ENCODE measurements at places on chromosomes 16 and 17.
A peak's percentile ranks its signal among the peaks of the same experiment; 100 is the strongest.

GRCh38 chr17:13986855-13987254 lies 82.4 kb upstream of the COX10 start:
- no peak for DNase-seq

- DNase-seq, result no peak
Measured at GRCh38 chr16:88634994-88635670, 3.2 kb upstream of the IL17C start.

DNA sequence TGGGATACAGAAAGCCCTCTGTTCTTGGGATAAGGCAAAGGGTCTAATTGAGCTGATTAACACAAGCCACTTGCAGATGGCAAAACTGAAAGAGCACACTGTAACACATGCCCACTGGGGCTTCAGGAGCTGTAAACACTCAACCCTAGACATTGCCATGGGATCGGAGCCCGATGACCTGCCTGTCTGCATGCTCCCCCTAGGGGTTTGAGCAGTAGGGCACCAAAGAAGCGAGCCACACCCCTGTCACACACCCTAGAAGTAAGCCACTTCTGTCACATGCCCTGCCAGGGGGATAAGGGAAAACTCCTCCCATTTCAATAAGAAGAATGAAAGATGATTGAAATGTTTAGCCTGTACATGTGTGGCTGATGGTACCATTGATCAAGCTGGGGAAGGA lies 81.3 kb upstream of the IRX6 start:
- DNase-seq, result no peak

GRCh38 chr17:42340691-42341127 lies 47.5 kb downstream of the STAT3 start:
- DNase-seq, result no peak

DNA sequence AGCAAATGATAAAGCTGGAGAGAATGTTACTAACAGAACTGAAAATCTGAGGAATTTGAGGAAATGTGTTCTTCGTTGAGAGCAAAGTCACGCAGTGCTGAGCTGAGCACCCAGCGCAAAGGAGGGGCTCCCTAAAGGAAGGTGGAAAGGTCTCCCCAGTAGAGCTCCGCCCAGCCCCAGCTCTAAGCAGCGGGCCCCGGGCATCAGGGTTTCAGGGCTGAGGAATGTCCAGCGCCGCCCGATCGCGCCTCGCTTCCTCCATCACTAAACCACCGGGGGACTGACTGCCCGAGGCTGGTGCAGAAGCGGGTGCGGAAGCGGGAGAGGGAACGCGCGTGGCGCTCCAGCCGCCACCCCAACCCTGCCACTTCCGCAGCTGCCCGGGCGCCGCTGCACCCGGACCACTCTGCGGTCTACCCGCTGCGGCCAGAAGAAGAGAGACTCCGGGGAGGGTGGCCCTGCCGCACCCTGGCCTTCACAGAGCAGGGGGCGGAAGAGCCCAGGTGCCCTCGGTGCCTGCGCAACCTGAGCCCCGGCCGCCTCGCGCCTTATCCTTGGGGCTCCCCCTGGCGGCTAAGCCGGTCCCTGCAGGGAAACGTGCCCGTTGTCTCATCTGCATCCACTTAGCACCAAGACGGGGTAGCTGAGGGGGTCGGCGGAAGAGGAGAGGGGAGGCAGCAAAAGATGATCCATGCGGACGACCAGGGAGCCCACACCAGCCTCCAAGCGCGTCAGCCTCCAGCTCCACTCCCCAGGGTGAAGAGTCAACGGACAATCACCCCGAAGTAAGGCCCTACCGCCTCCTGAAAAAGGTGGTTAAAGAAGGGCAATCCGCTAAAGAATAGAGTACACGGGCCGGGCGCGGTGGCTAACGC lies 12.4 kb upstream of the GUCY2D start:
- peak; percentile 52 for DNase-seq

- no peak for DNase-seq
Measured at GRCh38 chr17:49399995-49400394, 14.7 kb downstream of the PHB1 start.

GRCh38 chr16:11615748-11616447 lies 29.2 kb upstream of the LITAF start:
- DNase-seq, result no peak

DNA sequence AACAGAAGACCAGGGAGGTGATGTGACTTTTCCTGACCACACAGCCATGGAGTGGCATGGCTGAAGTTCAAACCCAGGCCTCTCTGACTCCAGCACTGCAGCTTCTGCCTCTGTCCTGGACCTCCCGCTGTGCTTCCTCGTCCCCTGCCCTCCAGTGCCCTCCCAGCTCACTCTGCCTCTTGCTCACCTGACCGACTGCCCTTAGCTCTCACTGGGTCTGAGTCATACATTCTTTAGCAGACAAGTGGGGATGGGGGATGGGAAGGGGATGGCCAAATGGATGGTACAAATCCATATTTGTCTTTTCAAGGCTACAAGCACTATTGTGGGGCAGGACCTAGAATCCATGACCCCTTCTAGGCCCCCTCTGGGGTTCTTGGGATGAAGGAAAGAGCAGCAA lies 33.0 kb downstream of the PITPNM3 start:
- DNase-seq, result no peak

DNA sequence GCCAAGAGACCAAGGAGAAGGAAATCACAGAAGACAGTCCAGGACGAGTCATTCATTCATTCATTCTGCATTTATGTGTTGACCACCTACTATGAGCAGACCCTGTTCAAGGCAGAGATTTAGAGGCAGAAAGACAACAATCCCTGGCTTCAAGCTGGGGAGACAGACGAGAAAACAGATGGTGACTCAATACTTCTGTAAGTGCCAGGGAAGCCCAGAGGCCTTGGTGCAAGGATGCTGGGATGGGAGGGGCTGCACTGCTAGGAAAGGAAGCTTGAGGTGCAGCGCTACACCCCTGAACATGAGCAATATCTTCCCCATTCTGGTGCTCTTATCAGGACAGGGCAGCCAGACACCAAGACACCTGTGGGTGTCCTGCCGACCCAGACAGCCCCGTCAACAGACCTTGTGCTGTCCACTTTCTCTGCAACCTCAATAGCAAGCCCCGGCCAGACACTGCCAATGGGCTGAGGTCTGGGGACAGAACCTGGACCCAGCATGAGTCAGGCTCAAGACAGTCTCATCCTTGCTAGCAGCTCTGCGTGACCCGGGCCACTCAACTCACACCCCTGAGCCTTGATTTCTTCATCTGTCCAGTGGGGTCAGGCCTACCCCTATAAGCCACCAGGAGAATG lies 163.5 kb downstream of the COPRS start:
- no peak for DNase-seq

- DNase-seq, result no peak
Measured at GRCh38 chr17:47164263-47164662, 24.8 kb downstream of the CDC27 start.

DNA sequence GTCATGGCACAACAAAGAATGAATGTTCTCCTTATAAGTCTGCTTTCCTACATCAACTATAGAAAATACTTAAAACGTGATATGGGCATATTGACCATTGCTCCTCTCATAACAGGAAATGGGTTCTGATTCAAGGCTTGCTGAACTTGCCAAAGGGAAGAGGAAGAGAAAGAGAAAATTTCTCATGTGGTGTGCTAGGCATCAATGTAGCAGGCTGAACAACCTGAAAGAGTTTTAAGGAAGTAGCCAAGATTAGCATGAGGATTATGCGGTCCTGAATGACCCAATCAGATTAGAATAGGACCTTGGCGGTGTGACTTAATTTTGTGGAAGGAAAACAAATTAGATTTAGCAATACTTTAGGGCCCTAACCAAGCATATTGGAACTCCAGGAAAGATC lies 617.7 kb upstream of the CDH11 start:
- DNase-seq, result no peak

DNA sequence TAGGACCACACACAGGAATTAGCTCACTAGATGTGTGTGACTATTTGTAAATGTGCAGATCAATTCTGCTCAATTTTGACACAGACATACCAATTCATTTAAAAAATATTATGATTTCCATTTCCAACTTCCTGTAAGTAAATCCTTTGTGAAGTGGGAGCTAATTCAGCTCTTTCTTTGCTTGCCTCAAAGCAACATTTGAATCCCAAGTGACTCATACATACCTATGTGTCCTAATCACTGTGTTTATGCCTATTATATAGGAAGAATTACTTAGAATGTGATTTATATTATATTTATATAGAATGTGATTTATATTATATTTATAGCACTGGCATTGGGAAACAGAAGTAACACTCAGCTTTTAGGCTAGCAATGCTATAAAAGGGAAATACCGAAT lies 195.9 kb upstream of the C17orf78 start:
- no peak for DNase-seq

GRCh38 chr16:69182730-69183416 lies 4.1 kb upstream of the SNTB2 start:
- peak; percentile 58 for DNase-seq

GRCh38 chr17:58059141-58059540 lies 24.1 kb upstream of the DYNLL2 start:
- DNase-seq, result peak; percentile 67

DNA sequence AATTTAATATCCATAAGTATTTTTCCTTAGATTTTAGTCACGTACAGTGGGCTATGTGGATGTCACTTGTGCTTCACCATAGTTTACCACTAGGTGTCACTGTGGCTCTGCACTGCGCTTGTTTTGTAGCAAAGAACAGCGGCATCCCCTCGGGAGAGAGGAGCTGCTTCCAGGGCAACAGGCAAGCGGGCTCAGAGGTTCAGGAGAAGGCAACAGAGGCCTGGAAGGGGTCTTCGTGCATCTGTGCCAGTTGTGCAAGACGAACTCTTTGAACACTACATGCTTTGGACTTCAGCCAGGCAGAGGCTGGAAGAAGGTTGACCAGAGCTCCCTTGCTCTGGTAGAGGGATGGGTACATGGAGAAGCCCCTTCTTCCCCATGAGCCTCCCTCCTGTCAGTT lies 20.6 kb downstream of the CYB561 start:
- peak; percentile 25 for DNase-seq

- peak; percentile 69 for DNase-seq
Measured at GRCh38 chr16:1430759-1431496, at the start of gene PERCC1. Gene PERCC1 (plus strand): TSS chr16:1431078. CDS start chr16:1432594, 1,516 bp downstream.

- DNase-seq, result no peak
Measured at GRCh38 chr16:10638101-10638500, 56.6 kb downstream of the TEKT5 start.

- DNase-seq, result no peak
Measured at GRCh38 chr17:59876107-59876506, 16.6 kb downstream of the TUBD1 start.

GRCh38 chr16:86768228-86768791 lies 190.0 kb downstream of the FOXL1 start:
- no peak for DNase-seq

- DNase-seq, result no peak
Measured at GRCh38 chr17:45230410-45230786, 8.7 kb downstream of the FMNL1 start.

GRCh38 chr16:67429053-67429798 lies 1.7 kb upstream of the HSD11B2 start:
- DNase-seq, result no peak

DNA sequence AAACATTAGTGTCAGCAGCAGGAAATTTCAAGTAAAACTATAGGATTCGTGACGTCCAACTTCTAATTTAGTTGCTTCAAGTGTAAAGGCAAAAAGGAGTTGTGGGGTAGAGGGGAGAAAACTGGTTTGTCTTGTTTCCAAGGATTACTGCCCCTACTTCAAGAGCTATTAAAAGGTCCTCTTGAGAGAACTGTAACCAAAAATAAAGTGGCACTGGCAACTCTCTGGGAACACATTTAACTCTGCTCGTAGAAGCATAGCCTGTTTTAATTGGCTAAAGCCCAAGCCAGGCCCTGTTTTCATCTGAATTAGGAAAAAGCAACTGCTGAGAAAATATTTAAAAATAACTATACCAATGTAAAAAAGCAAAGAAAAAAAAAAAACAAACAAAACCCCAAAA lies 51.8 kb upstream of the AKAP1 start:
- DNase-seq, result peak; percentile 84

GRCh38 chr16:67865318-67865717 lies 7.5 kb upstream of the EDC4 start:
- no peak for DNase-seq

GRCh38 chr16:12470311-12471229 lies 333.1 kb downstream of the CPPED1 start:
- DNase-seq, result no peak

- no peak for DNase-seq
Measured at GRCh38 chr17:81328489-81328888, 33.4 kb upstream of the SLC38A10 start.
